ENCODE measurements at places on chromosomes 3 and 15. TPM values are rescaled to one million over a fixed set of nuclear protein-coding genes. Genes with fewer than 3 reads are reported as not detected.

SLC24A5 gene
- total RNA-seq: 0.04 TPM

GMNC gene
- 0.09 TPM for total RNA-seq

CPN2 gene
- 0.04 TPM for total RNA-seq

RETNLB gene
- not detected for total RNA-seq

GRCh38 chr3:66314455-66314854, 93.7 kb downstream of the SLC25A26 start:
- H3K36me3 ChIP-seq: peaks cover 2% of the 10 kb centered on the region
- H3K4me3 ChIP-seq: no peak overlapping the region
- DNase-seq: no peak

GRCh38 chr3:127694467-127695215, 21.9 kb downstream of the ABTB1 start:
- H3K36me3 ChIP-seq: peaks cover 12% of the 10 kb centered on the region
- no peak for DNase-seq
- no peak overlapping the region for H3K4me3 ChIP-seq
- no peaks in the 10 kb centered on the region for H3K27me3 ChIP-seq
- no peak overlapping the region for H3K27ac ChIP-seq

GRCh38 chr15:37801529-37801928, 132.9 kb upstream of the TMCO5A start:
- H3K27me3 ChIP-seq: no peaks in the 10 kb centered on the region
- no peak overlapping the region for H3K27ac ChIP-seq
- H3K36me3 ChIP-seq: no peaks in the 10 kb centered on the region

Data from muscle of leg (tissue), 16 donors.